Uterus (tissue), 4 donors: ENCODE measurements at places on chromosomes 12 and 14.

GRCh38 chr14:100221533-100222223 lies 17.3 kb upstream of the YY1 start:
- DNase-seq, result peak; percentile 35

GRCh38 chr14:20612403-20612802 lies 21.2 kb upstream of the RNASE12 start:
- DNase-seq, result no peak

GRCh38 chr14:101906645-101907044 lies 57.7 kb upstream of the DYNC1H1 start:
- no peak for DNase-seq

GRCh38 chr12:98594050-98594835 lies 757 bp downstream of the SLC25A3 start:
- DNase-seq, result no peak

- no peak for DNase-seq
These were observed 107.6 kb downstream of the GTF2A1 start for GRCh38 chr14:81113176-81113575.

- DNase-seq, result no peak
These were observed 55.3 kb downstream of the RIN3 start for GRCh38 chr14:92568621-92569479.

GRCh38 chr12:80401191-80401590 lies 42.8 kb upstream of the PTPRQ start:
- DNase-seq, result no peak

GRCh38 chr12:92257261-92257660 lies 111.6 kb upstream of the BTG1 start:
- no peak for DNase-seq

- no peak for DNase-seq
These were observed 165.8 kb downstream of the EMP1 start for GRCh38 chr12:13362260-13362841.

- DNase-seq, result no peak
These were observed 540.1 kb upstream of the MIS18BP1 start for GRCh38 chr14:45793081-45793480.
